Neuronal stem cell (in vitro differentiated cells): ENCODE measurements at places on chromosomes 6 and 20.

GRCh38 chr6:24990236-24990845 lies 54.6 kb upstream of the RIPOR2 start:
- no peak for DNase-seq

- DNase-seq: no peak
Observed at GRCh38 chr6:36063318-36064060, 35.9 kb downstream of the MAPK14 start.

- no peak for DNase-seq
Observed at GRCh38 chr6:168692193-168692914, 251.4 kb downstream of the SMOC2 start.

DNA sequence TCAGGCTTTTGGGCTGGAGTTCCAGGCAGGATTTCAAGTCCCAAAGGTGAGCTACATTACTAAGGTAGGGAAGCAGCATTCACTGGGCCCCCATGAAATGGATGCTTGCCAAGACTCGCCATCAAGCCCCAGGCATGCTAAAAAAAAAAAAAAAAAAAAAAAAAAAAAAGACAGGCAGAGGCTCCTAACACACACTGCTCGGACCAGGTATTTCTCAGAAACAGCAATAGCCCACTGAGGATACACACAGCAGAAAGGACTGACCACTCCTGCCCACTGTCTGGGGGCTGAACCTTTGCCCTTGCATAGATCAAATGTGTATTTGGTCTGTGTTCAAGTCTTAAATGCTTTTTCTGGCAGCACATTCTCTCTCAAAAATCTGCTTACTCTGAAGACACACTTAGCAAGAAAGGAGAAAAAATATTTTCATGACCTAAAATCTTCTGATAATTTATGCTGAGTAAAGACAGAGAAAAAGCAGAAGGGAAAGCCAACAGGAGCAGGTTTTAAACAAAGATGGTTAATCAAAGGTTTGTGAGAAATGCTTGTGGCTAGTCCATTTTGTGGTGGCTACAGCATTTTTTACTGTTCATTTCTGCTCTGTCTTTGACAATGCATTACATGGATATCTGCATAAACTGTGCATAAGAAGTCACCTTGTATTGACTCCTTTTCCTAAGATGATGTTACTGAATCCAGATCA lies 37.9 kb upstream of the BEND6 start:
- DNase-seq: no peak

DNA sequence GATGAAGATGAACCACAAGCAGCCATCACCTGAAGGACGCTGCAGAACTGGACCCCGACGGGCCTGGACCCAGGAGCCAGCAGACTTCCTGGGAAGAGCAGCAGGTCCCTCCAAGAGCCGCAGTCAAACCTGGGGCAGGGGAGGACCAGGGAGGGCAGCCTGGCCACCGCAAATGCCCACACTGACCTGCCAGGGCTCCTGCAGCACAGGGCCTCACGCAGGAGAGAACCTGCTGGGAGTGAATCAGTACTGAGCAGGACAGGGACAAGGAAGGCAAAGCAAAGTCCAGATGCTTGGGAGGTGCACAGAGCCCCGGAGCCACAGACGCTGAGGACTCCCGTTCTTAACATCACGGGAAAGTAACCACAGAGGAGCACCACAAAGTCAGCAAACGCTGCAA lies 75.2 kb downstream of the TAF4 start:
- DNase-seq: no peak
